Activated CD8-positive, alpha-beta memory T cell treated with anti-CD3 and anti-CD28 coated beads, Interleukin-2, amount 10 ng/mL, durations not matched to agents 7 days and 5 days (primary cell): ENCODE measurements at places on chromosomes 16 and 17.

- DNase-seq: peak; percentile 68
Observed at GRCh38 chr17:45149669-45150664, 1.7 kb downstream of the HEXIM1 start.

DNA sequence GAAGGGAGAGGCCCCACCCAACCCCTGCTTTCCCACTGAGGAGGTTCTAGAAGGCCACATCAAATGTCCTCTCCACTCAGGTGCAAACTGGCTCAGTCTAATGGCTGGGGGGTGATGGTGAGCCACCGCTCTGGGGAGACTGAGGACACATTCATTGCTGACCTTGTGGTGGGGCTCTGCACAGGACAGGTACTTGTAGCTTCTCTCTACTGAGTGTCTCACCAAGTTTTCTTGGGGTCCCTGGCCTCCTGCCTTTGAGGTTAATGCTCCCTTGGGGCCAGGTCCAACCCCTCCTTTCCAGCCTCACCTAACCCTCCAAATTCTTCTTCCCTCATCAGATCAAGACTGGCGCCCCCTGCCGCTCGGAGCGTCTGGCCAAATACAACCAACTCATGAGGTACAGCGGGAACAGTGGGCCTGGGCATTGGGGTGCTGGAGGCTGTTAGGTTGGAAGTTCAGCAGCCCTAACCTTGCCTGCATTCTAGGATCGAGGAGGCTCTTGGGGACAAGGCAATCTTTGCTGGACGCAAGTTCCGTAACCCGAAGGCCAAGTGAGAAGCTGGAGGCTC lies 5.7 kb downstream of the ENO3 start:
- no peak for DNase-seq

DNA sequence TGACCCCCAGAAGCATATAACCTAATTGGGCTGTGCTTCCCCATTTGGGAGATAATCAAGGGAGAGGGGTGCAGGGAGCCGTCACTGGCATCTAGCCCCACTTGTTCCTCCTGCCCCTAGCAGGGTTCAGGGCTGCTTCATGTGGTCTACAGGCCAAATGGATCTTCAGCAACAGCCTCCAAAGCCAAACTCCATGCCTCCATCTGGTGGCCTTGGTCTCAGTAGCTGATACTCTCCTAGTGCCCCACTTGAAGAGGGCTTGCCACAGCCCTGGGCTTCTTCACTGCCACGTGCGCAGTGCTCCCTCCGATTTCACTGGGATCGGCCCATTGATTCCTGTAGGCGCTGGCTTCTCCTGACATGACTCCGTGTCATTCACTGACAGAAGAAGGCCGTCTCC lies 24.6 kb downstream of the LYRM9 start:
- no peak for DNase-seq

GRCh38 chr16:57759541-57760356 lies 24.2 kb downstream of the KATNB1 start:
- no peak for DNase-seq

DNA sequence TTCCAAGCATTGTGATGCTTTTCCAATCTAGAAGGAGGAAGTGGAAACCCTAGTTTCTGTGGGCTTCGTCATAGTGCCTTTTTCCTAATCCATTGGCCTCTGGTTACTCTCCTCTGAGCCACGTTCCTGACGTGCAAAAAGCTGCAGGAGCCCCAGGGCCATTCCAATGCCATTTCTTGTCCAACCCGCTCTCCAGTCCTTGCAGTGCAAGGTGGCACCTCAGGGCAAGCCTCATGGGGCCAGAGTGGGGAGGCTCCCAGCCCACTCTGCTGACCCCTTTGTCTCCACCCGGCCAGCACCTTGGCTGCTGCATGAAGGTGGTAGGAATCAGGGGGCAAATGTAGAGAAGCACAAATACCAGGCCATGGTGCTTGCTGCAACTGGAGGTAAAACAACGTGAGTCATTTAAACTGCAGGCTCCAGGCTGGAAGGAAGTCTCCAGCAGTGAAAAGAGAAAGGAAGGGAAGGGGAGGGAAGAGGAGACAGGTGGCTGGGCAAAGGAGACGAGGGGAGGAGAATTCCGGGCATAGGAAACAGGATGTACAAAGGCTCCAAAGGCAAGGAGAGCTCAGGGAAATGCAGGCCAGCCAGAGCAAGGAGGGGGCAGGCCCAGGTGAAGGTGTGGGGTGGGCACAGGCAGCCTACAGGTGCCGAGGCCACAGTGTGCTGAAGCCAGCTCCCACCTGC lies 168.2 kb upstream of the TNRC6C start:
- no peak for DNase-seq

- no peak for DNase-seq
Observed at GRCh38 chr17:41383690-41384089, 1.6 kb upstream of the KRT34 start.

DNA sequence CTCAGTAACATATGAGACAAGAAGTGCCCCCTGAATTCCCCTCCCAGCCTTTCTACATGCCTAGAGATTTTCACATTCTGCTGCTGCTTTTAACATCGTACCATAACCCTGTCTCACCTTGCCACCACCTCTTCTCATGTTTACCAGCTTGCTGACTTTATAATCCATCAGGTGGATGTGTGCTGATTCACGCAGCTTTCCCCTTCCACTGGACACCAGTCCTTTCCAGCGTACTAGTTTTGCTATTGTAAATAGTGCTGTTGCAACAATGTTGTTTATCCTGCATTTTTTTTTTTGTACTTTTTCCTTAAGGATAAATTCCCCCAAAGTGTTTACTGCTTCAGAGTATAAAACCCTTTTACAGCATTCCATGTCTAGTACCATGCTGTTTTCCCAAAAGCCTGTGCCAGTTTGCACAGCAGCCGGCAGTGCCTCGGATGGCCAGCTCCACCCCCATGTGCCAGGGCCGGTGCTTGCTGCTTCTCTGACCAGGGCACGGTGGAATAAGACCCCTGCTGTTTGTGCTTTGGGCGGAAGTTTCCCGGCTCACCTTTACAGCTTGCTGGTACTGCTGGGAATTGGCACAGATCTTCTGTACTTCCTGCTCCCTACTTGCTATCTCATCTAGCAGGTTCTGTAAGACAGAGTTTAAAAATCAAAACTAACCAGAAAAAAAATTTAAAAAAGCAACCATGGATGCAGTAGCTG lies 41.3 kb downstream of the UBN1 start:
- no peak for DNase-seq

DNA sequence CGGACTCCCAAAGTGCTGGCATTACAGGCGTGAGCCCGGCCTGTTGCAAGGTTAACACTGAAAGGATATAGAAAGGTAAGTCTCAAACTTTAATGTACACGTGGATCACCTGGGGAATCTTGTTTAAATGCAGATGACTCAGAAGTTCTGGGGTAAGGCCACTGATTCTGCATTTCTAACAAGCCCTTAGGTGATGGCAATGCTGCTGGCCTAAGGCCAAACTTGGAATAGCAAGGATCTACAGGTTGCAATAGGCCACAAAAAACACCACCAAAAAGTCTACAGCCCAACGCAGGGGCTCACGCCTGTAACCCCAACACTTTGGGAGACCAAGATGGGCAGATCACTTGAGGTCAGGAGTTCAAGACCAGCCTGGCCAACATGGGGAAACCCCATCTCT lies 4.2 kb downstream of the CMTM4 start:
- DNase-seq: no peak

DNA sequence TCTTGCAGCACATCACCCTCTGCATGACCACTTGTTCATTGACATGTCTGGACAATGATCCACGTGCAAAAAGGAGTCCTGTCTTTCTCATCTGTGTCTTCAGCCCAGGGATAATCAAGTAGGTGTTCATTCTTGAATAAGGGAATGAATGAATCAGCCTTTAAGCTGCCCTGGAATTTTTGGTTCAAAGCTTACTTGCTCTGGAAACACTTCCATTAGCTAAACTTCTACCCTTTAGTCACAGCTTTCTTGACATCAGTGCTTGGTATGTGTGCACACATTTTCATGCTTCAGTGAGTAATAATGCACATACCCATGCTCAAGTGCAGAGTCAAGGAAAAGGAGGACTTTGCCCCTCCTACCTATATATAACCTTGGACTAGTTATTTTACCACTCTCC lies 103.0 kb upstream of the CDH13 start:
- no peak for DNase-seq

GRCh38 chr16:12679660-12680272 lies 123.9 kb downstream of the CPPED1 start:
- no peak for DNase-seq

DNA sequence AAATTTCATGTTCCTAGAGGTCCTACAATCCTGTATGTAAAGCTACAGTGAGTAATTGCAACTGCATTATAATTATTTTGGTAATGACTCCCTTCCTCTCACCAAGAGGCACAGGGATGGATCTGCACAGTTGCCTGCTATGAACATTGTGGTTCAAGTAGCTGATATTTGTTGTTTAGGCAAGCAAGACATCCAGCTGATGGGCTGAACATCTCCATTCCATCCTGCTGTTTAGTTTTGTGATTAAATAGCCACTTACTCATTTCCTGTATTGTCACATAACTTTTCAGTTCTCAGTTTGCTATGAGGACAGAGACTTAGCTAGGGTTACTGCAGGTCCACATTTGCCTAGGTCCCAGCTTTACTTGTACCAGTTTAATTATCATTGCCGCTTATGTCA lies 181.2 kb upstream of the TBX2 start:
- DNase-seq: no peak

DNA sequence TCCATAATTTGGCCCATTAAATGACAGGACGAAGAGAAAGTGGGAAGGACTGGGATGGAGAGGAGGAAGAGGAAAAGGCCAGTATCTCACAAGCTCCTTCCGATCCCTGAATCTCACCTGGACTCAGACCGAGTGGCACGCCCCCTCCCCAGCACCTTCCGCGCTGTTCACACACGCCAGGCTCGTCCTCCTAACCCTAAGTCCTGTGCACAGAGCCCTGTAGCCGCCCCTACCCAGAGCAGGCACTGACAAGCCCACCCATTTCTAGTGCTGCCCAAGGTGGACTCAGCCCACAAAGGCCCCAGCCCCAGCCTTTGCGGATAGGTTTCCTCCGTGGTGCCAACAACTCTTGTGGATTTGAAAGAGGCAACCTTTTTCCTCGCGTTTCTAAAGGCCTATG lies 9.2 kb downstream of the HS3ST3B1 start:
- peak; percentile 29 for DNase-seq

DNA sequence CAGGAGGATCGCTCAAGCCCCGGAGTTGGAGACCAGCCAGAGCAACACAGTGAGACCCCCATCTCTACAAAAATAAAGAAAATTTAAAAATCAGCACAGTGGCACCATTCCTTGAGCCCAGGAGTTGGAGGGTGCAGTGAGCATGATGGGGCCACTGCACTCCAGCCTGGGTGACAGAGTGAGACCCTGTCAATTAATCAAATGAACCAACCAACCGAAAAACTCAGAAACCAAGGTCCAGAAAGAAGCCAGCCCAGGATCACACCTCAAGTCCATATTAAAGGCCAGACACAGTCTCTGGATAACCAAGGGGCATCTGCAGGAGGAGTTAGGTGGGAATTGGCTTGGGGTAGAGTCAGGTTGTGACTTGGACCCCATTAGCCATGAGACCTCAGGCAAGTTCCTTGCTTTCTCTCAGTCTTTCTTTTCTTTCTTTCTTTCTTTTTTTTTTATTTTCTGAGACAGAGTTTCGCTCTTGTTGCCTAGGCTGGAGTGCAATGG lies 2.4 kb downstream of the HSD17B1 start:
- no peak for DNase-seq

DNA sequence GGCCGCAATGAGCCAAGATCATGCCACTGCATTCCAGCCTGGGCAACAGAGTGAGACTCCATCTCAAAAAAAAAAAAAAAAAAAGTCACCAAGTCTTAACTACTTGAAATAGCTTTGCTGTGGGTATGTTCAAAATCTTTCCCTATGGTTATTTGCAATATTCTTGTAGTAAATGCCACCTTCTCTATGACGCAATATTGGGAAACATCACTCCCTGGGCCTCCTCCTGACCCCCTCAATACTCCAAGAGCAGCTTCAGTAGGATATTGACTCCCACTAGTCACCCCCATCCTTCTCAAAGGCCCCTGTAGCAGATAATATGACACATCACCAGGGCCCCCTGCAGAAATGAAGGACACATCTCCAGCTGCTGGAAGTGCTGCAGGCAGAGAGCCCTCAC lies 137.8 kb downstream of the AIPL1 start:
- no peak for DNase-seq

- no peak for DNase-seq
Observed at GRCh38 chr17:41484920-41485904, 4.3 kb upstream of the KRT35 start.

DNA sequence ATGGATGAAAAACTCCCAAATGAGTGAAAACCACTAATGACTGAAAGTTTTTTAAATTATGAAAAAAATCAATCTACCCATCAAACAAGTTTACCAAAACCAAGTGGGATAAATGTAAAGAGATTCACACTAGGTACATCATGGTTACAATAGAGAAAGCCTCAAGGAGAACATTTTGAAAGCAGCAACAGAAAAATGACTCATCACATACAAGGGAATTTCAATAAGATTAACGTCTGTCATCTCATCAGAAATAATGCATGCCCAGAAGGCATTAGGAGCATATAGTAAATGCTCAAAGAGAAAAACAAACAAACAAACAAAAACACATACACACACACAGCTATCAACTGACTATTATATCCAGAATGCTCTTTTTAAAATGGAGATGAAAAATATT lies 261.8 kb upstream of the KIF2B start:
- no peak for DNase-seq

DNA sequence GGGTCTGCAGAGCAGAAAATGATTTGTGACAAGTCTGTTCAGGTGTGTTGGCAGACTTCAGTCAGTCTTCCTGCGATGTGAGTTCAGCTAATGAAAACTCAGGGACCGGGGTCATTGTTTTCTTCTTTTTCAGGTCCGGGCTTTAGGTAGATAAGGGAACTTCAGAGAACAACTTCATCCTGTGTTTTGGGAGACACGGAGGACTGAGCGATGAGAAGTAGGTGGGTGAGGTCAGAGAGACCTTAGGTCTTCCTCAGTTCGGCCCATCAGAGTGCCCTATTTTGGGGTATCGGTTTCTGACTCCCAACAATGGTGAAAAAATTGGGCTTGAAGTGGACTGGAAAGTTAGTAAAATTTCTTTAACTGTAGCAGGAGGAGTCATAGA lies 88.9 kb upstream of the ATF7IP2 start:
- DNase-seq: no peak

- DNase-seq: no peak
Observed at GRCh38 chr17:17172001-17172939, 33.9 kb downstream of the PLD6 start.

DNA sequence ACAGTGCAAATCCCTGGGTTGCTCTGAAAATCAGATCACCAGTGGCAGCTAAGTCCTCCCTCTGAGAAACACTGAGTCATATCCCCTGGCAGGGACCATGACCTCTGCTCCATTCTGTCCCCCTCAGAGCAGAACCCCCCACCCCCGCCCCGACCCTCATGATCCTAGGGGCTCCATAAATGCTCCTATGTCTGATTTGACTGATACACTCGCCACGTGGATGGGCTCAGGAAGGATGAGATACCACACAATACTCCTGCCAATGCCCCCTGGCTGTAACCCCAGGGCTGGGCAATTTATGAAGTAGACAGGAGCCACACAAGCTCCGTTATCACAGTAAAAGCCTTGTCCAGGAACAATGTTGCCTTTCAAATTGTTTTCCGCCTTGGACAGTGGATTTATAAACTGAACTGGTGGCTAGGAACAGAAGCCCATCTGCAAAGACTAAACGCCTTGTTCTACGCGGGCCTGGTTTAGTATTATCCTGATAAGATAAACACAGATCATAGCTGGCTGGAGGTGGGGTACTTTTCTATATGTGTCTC lies 394.8 kb downstream of the SLC39A11 start:
- no peak for DNase-seq

- no peak for DNase-seq
Observed at GRCh38 chr16:11066261-11066870, 122.0 kb downstream of the CLEC16A start.
